ENCODE measurements at places on chromosomes 2 and 18.

- DNase-seq: no peak
Measured at GRCh38 chr2:206273905-206274304, 558 bp upstream of the ZDBF2 start.

DNA sequence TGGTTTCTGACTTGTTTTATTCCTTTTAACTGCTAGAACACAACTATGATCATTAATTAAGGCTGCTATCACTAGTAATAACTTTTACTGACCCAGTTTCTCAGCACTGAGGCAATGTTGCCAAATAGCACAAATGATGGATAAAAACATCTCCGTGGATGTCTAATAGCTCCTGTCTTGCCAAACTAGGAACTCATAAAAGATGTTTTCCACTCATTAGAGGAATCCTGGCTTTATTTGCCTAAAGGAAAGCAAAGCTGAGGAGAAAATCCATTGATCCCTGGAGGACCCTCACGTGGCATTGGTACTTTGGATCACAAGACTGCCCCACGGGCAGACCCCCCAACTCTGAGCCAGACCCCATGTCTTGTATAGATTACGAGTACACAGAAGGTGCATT is 96.1 kb upstream of the ZNF397 start:
- no peak for DNase-seq

- DNase-seq: no peak
Measured at GRCh38 chr2:54601339-54601738, 122.1 kb upstream of the EML6 start.

GRCh38 chr2:85763831-85764230 is 10.0 kb downstream of the ATOH8 start:
- no peak for DNase-seq

DNA sequence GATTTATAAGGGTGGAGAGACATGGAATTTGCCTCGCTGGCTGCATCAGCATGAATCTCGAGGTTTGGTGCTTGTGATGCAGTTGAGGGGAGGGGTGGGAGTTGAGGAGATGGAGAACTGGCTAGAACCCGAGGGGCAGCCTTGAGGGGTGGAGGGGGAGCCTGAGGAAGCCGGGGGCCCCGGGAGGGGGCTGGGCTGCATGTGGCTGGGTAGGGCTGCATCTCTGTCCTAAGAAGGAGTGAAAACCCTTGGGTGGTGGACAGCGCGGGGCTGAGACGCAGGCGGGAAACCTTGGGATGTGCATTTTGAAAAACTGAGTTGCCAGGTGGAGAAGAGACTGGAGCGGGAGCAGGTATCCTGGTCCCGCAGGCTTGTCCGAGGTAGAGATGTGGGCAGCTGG is 64.2 kb downstream of the SNTG2 start:
- DNase-seq: no peak

- DNase-seq: no peak
Measured at GRCh38 chr2:77155511-77155910, 366.7 kb downstream of the LRRTM4 start.

GRCh38 chr18:76450452-76451395 is 44.3 kb downstream of the ZNF516 start:
- DNase-seq: peak; percentile 67

GRCh38 chr18:22056950-22057349 is 112.4 kb upstream of the GATA6 start:
- DNase-seq: no peak

- DNase-seq: no peak
Measured at GRCh38 chr2:112541315-112542122, 746 bp upstream of the POLR1B start.

- no peak for DNase-seq
Measured at GRCh38 chr2:162123806-162124758, 28.0 kb downstream of the GCG start.

- no peak for DNase-seq
Measured at GRCh38 chr18:26052505-26052904, 37.9 kb downstream of the SS18 start.

- DNase-seq: no peak
Measured at GRCh38 chr18:75962036-75962572, 532.9 kb downstream of the ZNF516 start.

GRCh38 chr2:158738363-158738762 is 56.8 kb upstream of the DAPL1 start:
- no peak for DNase-seq

GRCh38 chr18:51621113-51621863 is 423.8 kb upstream of the MEX3C start:
- peak; percentile 72 for DNase-seq

GRCh38 chr2:197359859-197360258 is 49.3 kb upstream of the ANKRD44 start:
- no peak for DNase-seq

GRCh38 chr2:214193943-214194342 is 216.9 kb upstream of the VWC2L start:
- no peak for DNase-seq

GRCh38 chr2:168552450-168552856 is 96.4 kb downstream of the CERS6 start:
- DNase-seq: no peak

DNA sequence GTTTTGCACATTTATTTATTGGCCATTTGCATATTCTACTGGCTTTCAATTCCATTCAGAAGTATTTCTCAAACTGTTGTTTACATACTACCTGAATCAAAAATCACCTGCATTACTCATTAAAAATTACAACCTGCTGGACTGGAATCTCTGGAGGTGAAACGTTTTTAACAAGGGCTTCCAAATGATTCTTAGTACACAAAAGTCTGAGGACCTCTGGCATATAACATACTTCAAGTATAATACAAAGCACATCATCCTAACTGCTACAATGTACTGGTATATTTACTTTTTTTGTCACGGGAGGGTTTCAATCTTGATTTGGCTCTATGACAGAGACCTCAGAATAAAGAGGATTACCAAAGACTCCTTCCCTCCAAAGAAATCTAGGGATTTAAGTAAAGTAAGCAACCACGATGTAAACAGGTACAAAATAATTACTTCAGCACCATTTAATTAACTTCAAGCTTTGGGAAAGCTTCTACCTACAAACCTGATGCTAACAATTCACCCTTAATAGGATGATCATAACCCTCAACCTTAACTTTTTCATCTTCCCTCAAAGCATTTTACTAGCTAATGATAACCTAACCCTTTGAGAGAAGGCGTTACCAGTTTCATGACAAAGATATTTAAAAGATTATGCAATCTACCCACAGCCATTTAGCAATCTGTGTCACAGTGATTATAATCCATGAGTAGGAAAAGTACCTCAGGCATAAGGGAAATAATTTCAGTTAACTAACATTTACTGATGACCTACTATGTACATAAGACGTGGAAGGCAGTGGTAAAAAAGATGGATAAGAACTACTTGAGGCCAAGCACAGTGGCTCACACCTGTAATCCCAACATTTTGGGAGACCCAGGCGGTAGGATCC is 24.7 kb downstream of the ATAD2B start:
- no peak for DNase-seq

GRCh38 chr2:26941486-26941885 is 29.0 kb upstream of the MAPRE3 start:
- DNase-seq: no peak

DNA sequence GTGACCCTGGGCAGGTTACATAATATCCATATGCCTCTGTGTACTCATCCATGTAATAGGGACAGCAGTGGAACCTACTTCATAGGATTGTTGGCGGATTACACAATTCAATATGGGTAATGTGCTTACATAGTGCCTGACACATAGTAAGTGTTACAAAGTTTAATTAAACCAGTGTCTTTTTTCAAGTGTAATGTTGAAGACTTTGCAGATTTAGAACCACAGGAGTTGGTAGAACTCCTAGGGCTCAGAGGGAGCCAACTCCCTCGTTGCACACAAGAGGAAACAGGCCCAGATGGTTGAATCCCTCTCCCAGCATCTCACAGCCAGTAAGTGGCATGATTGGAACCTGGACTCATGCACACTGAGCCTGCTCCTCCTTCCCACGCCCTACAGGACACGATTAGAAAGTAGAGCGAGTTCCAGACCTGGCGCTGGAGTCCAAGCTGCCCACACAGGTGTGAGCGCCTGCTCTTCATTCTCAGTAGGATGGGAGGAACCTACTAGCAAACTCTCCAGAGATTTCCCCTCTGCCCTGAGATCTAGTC is 97.8 kb downstream of the VSNL1 start:
- DNase-seq: no peak

GRCh38 chr2:71747559-71747958 is 294.2 kb downstream of the DYSF start:
- no peak for DNase-seq

GRCh38 chr18:3345452-3345851 is 83.5 kb downstream of the MYL12B start:
- no peak for DNase-seq

- no peak for DNase-seq
Measured at GRCh38 chr2:121064186-121064585, 220.8 kb downstream of the TFCP2L1 start.

DNA sequence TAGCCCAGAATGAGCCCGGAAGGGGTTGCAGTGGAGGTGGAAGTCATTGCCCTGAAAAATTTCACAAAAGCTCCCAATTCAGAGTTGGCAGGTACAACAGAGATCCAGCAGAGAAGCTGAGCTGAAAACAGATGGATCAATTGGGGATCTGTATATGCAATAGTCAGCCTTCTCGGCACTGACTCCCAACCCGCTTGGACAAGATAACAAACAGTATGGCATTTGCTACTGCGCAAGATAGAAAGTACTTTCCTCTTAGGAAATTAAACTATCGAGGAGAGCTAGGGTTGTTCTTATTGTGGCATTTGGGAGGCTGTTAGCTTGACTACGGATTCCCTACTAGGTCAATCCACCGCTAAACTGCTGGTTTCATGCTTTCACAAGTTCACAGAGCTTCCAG is 11.6 kb upstream of the IER3IP1 start:
- DNase-seq: no peak

DNA sequence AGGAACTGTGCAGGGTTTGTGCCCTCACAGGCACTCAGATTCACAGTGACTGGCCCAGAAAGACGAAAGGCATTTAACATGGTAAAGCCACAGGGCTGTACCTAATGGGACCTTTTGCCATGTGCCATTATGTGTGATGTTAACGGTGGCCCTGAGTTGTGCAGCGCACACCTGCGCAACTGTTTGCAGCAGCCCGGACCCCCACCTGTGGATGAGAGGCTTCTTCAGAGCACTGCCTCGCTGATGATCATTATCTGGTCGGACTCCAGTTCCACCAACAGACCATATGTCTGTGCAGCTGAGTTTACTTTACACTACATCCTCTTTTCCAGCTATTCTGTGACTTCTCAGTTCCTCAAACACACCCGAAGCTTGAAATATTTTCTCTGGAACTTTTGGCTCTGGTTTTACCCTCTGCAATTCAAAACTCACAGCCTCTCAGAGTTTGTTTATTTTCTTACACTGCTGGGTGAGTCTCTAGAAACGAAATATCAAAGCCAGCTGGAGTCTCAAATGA is 35.6 kb upstream of the UBE2F start:
- no peak for DNase-seq

GRCh38 chr2:23465936-23466335 is 81.0 kb downstream of the KLHL29 start:
- DNase-seq: no peak

DNA sequence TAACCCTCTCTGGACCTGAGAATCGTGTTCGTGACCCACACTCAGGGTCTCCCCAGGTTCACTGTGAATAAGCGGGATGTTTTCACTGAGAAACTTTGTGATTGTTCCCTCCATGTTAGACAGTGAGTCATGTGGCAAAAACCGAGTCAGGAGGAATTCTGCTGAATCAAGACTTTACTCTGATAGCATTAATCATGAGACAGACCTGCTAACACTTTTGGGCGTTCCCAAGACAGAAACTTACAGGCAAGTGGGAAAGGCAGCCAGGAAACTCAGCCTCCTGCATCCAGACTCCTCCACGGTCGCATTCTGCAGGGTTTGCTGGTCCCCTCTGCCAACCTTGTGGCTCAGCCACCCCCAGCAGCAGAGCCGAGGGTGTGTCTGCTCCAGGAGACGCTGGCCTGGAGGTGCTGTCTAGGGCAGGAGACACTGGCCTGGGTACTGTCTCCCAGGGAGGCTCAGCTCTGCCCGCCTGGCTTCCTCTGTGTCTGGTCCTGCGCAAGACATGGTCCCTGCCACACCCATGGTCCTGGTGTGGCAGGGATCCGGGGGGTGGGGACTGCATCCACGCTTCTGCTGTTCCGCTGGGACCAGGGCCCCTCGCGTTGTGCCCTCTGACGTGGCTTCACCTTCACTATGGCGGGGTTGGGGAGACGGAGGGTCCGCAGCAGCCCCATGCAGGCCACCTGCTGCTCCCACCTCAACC is 177.4 kb downstream of the TWIST2 start:
- no peak for DNase-seq

DNA sequence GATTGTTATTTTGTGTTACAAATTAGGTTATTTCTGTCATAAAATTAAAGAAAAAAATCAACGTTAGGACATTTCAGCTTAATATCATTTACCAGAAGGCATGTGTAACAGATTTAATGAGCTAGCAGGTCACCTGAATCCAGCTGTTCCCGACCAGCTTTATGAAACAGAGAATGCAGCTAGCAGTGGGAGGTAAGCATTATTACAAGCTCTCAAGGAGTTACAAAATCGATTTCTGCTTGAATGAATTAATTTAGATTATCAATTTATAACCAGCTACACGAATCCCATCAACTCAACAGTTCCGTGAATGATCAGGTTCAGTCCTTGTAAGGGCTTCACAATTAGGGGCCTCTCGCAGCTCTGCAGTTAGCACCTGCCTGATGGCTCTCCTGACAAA is 211.9 kb downstream of the PTGR3 start:
- no peak for DNase-seq

DNA sequence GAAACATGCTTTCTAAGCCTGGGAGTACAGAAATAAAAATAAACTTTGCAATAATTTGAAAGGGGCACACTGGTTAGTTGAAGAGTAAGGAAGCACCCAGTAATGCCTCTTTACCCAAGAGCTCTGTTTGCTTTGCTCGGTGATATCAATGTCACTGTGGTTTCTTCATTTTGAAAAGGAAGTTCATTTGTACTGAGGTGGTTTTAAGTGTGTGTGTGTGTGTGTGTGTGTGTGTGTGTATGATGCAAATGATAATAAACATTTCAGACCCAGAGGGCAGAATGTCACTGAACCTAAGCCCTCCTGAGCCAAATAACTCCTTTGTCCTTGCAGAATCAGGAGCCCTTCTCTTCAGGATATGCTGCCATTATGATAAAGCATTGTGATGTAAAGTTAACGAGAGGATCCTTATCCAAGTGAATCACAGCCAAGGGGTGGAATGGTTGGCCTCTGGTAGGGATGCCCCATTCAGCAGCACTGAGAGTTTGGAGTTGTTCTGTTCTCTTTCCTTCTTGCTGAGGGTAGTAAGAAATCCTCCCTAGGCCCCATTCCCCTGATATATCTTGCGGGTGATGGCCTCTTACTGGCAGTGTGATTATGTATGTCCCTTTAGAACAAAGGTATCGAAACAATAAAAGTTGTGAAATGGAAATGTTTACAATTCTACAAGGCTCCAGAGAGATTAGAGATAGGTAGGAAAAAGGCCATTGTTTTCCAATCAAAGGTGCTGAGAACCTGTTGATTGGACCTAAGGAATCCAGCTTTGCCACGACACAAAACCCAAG is 7.6 kb downstream of the ITGA6 start:
- no peak for DNase-seq
